ENCODE measurements at places on chromosomes 3 and 15.
A peak's percentile ranks its signal among the peaks of the same experiment; 100 is the strongest.

- no peak for DNase-seq
Observed at GRCh38 chr3:63981980-63982379, 41.3 kb downstream of the PSMD6 start.

DNA sequence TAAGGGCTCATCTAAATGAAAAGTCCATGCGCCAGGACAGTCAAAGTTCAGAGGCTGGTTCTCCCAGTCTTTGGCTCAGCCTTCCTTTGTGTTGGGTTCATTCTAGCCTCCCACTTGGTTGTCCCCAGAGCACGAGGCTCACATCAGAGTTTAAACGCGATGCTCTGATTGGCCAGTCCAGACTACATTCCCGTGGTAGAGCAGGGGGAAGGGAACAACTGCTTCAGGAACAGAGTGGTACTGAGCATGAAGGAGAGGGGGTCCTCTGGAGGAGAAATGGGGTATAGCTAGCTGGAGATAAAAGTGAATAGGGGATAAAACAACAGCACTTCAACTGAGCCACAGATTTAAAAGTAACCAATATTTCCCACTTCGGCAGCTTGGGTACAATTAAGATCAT, 32.2 kb downstream of the ANAPC13 start:
- no peak for DNase-seq

- DNase-seq: peak; percentile 17
Observed at GRCh38 chr3:50436114-50436674, 67.2 kb downstream of the CACNA2D2 start.

DNA sequence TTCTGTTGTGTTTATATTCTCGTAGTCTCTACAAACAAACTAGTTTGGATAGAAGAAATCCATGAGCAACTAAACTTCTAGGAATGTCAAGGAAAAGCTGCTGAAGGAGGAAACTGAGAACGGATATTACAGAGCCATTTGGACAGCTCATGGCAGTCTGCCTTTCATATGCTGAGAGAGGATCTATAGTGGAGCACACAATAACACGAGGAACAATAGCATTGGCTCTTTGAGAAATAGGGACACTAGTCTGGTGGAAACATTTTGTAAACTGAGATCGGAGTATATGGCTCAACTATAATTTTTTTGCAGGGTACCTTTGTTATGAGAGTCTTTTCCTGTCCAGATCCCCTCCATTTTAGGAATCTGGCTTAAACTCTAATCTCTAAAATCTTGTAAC, 200.5 kb downstream of the CLSTN2 start:
- DNase-seq: no peak

DNA sequence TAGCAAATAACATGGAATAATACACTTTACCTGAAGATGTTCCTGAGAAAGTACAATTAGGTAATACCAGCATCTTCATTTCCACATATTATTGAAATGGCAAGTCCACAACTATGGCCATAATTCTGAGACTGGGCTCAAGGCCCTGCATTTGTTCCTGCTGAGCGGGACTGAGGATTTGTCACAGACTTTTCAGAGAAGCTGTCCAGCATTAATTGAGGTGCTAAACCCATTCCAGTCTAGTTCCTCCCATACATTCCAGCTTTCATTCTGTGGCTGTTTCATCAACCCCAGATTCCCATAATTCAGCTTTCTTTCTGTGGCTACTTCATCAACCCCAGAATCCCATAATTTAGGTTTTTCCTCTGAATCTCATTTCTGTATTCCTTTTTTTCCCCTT, 293.4 kb upstream of the GBE1 start:
- no peak for DNase-seq

GRCh38 chr3:153192327-153192726, 30.3 kb downstream of the RAP2B start:
- DNase-seq: no peak

- no peak for DNase-seq
Observed at GRCh38 chr3:184685055-184685454, 26.8 kb downstream of the MAGEF1 start.

DNA sequence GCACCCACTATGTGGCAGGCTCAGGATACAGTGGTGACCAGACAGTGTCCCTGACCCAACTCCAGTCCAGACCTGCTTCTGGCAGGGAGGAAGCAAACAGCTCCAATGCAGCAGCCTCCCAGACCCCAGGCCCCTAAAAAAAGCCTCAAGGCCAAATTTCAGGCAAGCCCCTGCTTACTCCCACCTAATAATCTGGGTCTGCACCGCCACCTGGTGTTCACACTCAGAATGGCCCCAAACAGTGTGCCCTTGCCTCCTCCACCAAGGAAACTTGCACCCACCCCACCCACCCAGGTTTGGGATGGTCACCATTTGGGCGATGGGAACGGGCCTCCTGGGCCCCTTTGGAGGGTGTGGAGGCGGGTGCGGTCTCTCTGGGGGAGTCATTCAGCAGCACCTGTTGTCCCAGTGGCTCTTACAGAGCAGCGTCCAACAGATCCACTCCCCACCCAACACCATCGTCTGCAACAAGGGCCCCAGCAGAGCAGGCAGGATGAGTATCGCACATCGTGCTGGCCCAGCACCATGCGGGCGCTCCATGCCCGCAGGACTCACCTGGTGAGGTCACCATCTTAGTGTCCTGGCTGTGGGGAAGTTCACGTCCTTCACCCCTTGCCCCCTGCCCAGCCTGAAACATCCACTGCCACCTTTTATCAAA, 17.3 kb downstream of the C3orf18 start:
- no peak for DNase-seq

DNA sequence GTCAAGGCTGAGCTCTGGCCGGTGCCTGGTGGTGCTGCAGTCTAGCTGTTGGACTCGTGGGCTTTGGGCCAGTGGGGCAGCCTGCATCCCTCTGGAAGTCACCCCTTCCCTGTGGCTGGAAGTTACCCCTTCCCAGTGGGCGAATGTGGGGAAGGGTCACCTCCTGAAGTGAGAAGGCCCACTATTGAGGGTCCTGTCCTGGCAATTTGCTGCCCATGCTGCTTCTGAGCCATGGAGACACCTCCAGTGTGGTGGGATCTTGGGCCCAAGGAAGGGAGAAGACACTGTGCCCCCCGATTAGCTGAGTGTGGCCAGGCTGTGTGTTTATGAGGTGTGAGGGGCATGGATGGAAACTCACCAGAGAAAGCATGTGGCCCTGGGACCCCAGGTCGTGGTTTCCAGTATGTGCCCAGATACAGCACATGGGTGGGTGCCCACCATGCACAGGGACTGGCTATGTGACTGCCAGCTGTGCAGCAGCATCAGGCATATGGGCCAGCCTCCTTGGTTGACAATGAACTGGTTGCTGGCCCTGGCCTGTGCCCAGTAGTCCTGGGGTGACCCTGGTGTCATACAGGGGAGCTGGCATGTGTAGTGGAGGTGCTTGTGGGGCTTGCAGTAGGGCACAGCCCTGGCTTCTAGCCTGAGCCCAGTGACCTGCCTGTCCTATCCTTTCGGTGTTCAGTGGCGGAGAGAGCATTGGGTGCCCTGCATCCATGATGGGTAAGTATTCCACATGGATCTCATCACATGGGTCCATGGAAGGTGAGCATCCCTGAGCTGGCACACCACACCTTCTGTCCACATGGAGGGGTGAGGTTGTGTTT, 221.2 kb downstream of the SNRPN start:
- no peak for DNase-seq

DNA sequence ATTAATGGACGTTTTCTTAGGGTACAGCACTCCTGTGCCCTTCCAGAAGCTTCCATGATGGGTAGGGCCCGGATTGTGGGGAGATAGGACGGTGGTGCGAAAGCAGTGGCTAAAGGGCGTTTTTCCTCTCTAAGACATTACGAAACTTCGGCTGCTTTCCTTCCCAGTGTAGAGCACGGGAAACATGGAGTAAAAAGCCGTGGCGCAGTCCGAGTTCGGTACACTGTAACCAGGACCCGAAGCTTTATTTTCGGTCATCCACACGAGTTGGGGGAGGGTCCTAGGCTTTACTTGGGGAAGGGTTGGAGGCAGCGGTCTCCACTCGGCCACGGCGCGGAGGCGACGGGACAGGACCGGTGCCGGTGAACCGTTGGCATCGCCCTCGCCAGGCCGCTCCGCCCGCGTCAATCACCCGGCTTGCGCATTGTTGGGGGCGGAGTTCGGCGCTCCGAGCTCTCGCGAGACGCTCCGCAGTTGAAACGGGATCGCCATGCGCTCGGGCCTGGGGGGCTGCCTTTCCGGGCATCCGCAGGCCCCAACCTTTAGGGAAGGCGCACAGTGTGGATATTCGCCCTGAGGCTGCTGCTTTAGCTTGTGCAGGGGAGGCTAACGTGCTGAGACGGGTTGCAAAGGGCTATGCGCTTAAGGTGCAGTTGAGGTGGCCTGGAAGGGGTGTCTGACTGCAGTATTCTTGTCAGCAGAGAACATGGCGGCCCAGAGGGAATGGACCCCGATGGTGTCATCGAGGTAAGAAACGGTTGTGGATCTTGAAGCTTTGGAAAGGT, 546 bp downstream of the EIF4A2 start:
- DNase-seq: peak; percentile 72

GRCh38 chr3:47228088-47228487, 54.5 kb downstream of the KIF9 start:
- no peak for DNase-seq

GRCh38 chr3:44011680-44012079, 230.0 kb upstream of the TOPAZ1 start:
- DNase-seq: no peak

DNA sequence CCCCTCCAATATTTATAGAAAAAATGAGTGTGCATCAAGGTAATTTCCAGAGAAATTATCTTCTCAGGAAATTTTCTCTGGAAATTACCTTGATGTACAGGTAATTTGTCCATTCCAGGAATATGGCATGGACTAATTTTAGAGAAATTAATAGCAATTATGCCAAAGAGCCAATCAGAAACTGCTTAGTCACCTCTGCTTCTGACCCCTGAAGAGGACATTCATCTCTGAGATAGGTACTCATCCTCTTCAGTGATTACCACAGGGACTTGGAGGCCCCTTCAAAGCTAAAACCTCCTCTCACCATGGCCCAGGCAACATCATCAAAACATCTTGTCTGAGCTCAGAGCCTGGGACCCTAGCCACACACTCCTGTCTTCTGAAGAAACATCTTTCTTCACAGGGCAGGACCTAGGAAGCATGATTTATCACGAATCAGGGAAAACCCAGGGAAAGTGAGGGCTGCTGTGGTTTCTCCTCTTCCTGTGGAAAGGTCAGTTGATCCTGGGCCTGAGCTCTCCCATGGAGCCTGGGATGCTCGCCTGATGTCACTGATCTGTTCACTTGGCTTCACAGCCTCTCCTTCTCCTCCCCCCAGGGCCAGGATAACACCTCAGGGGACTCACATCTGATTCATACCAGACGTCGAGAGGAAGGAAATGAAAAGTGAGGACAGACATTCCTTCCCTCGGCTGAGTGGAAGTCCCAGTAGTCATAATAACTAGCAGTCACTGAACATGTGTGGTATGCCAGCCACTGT, 210.5 kb downstream of the DTWD1 start:
- DNase-seq: no peak

- no peak for DNase-seq
Observed at GRCh38 chr3:111315930-111316587, 225.9 kb upstream of the CD96 start.

DNA sequence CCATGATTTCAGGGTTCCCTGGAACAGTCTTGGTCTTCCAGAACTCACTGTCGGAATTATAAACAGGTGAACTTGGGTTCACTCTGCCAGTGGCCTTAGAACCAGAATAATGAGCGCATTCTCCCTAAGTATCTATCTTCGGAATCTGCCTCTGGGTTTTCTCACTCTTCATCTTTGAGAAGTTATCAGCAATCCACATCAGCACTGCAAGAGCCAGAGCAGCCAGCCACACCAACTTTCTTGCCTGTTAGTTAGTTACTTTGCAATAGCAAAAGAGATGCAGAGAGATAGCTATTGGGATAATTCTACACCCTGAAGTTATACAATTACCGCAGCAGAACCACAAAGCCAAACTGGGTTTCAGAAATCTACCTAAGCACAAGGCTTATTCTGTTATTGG, 25.8 kb downstream of the GLB1 start:
- no peak for DNase-seq

DNA sequence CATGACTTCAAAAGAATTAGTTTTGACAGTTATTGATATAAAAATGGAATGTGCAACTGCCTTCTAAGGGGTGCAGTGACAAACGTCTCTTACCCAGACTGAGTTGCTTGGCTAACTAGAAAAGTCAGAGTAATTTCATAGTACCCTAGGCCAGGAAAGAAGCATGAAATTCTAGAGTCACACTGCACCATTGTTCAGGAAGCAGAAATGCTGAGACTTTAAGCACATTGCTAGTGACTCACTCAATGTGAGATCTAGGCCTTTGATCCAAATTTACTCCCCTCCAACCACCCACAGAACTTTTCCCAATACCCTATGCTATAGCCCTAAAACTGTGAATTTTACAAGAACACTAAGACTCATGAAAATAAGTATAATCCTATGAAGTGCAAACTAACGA, 110.8 kb downstream of the DUT start:
- DNase-seq: no peak

- no peak for DNase-seq
Observed at GRCh38 chr15:37744521-37744920, 189.9 kb upstream of the TMCO5A start.

DNA sequence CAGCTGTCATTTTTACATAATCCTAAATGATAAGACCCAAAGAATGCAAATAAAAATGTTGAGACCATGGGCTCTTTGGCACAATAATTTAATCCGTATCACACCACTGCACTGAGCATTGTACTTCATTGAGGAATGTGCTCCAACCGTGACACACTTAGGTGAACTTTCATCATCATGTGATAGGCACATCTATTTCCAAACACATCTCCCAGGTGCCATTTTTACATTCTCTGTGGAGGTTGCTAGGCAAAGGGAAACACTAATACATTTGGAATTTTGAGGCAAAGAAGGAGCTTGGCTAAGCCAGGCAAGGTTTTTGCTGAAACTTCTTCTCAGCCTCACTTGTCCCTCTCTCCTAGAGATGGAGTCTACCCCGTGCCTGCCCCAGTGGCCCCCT, 68.7 kb downstream of the LRTM1 start:
- DNase-seq: no peak

- no peak for DNase-seq
Observed at GRCh38 chr15:68707386-68707785, 113.3 kb downstream of the ANP32A start.

DNA sequence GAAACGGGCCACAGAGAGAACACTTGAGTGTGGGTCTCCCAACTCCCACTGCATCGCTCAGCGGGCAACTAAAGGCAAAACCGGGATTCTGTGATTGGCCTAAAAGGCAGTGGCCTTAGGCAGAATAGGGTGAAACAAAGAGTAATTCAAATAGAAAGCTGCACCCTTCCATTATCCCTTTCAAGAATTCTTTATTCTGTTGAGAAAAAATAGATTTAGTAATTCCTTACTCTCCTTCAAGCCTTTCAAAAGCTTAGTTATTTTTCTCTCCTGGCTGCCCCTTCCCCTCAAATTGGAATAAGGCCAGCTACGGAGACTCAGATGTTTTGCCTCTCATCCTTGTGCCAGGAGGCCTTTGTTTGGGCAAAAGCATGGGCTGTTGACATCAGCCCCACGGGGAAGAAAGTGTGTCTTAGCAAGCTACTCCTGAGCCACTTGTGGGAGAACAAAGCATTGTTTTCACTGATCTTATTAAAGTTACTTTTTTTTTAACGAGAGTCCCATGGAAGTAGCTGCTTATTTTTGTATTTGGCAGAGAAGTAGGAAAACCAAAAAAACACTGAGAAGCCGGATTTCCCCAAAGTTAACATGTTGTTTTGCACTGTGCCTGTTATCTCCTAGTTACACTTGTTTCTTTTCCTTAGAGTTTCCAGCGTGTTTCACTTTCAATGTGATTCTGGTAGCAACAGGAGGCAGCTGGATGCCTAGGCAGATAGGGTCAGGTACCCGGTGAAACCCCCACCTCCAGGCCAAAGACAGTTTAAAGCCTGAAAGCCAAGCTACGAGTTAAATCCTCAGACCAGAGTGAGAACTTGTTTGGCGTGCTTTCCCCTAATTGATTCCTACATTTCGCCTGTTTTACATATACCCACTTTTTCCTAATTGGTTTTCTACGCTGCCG, 2.2 kb downstream of the ST6GAL1 start:
- DNase-seq: peak; percentile 59

Data from pons (tissue), 1 donor.